Right renal pelvis (tissue), 4 donors: ENCODE measurements at places on chromosomes 3 and 15. TPM values are rescaled to one million over a fixed set of nuclear protein-coding genes. Genes with fewer than 3 reads are reported as not detected.

GOLGA8G gene
- not detected for polyA plus RNA-seq

ANKUB1 gene
- polyA plus RNA-seq: 0.17 TPM

CCR3 gene
- polyA plus RNA-seq: not detected

PTX3 gene
- polyA plus RNA-seq: 3.9 TPM

RPL39L gene
- polyA plus RNA-seq: 21.3 TPM

TRPC1 gene
- 11.6 TPM for polyA plus RNA-seq

EFHB gene
- 1.8 TPM for polyA plus RNA-seq

TTLL13 gene
- polyA plus RNA-seq: 0.15 TPM

TNK2 gene
- 30.3 TPM for polyA plus RNA-seq

- DNase-seq: no peak
Measured at GRCh38 chr3:88141458-88142083, 8.2 kb upstream of the C3orf38 start.

GRCh38 chr3:185732782-185733181, 92.1 kb downstream of the IGF2BP2 start:
- no peak for DNase-seq

DNA sequence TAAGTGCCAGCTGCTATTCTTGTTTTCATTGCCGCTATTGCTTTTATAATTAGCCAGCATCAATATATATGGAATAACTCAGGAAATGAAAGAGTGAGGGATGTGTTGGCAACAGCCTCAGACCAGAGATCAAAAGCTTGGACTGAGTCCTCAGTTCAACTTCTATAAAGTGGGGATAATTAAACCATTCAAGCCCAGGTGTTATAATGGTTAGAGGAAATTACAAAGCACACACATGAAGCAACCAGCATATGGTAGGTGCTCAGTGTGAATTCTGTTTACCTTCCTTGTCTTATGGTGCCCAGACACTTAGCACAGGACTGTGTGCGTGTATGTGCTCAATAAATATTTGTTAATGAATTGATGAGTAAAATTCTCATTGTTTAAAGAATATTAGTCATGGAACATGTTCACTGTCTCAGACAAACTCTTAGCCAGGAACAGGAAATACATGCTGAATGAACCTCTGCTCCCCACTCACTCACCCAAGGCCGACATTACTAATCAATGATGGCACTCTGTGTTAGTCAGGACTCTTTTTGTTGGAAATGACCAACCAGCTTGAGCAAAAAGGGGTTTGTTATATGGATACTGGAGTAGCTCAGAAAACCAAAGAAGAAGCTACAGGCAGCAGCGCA, 16.7 kb upstream of the CCDC174 start:
- no peak for DNase-seq

GRCh38 chr3:71225951-71226564, 357.5 kb downstream of the FOXP1 start:
- DNase-seq: no peak

- no peak for DNase-seq
Measured at GRCh38 chr3:151009981-151010380, 37.5 kb upstream of the CLRN1 start.

DNA sequence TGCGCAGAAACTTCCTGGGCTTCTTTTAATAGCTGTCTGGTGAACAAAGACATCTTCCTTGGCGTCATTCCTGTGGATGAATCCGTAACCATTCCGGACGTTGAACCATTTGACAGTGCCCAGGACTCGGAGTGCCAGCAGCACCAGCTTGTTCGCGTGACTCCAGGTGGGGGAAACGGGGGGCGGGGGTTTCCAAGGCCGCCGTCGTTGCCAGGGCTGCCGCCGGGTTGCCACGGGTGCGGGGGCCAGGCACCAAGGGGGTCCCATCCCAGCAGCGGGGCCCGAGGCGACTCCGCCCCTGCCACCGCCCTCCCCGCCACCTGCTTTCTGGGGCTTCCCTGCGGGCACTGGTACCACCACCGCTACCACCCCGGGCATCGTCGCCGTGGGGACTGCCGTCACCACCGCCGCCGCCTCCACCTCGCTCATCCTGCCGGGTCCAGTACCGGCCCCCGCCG, 22.8 kb downstream of the RGMA start:
- no peak for DNase-seq

- no peak for DNase-seq
Measured at GRCh38 chr3:123188058-123188457, 13.7 kb upstream of the SEC22A start.

DNA sequence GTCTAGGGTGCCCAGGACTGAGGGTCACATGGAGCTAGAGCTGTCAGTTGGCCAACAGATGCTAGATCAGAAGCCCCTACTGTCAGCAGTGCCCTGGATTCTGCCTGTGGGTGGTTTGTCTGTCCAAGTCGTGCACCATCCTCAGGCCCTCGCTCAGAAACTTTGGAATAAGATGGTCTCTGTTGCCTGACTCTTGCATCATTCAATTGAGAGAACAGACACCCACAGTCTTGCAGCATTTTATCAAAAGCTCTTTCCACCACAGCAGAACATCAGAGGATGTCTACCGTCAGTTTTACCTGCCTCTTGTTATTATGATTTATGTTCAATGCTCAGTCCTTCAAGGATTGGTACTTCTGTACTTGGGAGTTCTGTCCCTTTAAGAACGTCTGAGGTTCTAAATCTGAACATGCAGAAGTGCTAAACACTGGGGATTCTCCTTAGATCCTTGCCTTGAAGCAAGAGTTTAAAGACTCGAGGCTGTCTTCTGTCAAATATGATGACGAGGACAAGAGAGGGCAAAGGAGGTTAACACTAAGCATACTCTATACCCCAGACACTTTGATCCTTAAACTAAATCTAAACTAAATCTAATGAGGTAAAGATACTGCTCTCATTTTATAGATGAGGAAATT, 4.8 kb downstream of the AQP9 start:
- no peak for DNase-seq

DNA sequence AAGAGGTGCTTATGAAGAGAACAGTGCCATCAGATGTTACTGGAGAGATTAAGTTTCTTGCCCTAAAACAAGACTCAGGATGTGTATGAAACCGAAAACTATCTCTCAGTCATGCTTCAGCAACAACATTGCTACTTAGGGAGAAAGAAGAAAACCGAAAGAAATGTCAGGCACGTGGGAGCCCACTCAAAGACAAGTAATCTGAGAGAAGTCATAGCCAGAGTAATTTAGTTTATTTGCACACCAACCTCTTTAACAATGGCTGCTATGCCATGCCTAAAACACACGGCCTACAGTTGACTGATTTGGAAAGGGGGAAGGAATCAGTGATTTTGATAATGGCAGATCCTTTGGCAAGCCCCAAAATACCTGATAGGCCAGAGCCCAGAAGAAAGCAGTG, 162.9 kb downstream of the TIGIT start:
- no peak for DNase-seq

DNA sequence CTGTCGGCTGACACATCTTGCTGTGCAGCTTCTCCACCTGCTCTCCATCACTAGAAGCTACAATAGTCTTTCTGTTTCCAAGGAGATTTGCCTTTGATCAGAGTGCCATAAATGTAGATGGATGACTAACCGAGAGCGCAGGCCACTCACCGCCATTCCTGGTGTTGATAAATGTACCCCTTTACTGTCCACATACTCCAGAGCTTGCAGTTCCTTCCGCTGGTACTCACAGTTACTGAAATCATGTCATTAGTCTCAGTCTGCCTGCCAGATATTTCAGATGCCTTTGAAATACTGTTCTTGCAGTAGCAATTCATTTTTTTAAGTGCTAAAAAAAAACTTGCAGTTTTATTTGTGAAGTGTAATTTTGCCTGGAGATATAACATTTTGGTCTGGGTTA, 72.3 kb downstream of the BLM start:
- DNase-seq: no peak

DNA sequence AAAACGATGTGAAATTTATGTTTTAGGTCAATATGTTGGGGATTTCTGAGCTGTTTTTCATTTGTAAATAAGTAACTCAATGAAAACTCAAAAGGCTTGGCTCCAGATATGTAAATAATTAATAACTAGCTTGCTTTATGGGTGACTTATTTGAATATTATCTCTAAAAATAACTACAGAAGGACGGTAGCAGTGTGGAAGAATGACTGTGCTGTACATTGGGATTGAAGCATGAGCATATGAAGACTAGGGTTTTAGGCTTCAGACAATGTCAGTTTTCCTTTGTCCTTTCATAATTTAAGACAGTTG, 343.9 kb downstream of the GRM7 start:
- no peak for DNase-seq

DNA sequence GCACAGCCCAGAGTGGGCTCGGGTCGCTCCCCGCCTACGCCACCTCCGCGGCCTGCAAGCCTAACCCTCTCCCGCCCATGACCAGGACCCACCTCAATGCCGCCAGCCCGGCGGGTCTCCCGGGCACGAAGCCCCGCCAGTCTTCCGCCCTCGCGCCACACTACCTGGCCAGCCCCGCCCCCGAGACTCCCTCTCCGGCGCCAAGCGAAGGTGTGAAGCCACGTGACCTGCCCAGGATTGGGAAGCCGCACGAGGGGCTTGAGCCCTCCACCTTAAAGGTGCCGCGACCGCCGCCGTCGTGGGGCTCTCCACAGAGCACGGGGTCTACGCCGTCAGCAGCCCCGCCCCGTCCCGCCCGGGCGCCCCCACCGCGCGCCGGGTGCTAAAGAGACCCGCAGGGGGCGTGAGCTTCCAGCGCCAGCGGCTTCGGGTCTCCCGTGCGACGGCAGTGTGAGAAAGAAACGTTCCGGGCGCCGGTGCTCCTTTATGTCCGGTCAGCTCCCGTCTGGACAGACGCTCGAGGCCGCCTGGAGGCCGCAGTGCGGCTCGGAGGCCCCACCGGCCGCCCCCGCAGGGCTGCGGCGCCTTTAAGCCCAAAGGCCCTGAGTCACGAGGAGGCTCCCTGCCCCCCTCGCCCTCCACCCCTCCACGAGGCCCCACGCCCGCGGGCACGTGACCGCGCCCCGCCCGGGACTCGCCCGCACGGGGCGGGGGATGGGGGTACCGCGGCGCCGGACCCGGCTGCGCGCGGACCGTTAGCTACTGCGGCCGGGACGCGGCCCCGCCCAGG, at the start of gene CPEB1:
CPEB1 (minus strand) TSS at position 319 of the 790 bp plus-strand sequence. CDS start 18,904 bp downstream, outside the sequence.
- no peak for DNase-seq

DNA sequence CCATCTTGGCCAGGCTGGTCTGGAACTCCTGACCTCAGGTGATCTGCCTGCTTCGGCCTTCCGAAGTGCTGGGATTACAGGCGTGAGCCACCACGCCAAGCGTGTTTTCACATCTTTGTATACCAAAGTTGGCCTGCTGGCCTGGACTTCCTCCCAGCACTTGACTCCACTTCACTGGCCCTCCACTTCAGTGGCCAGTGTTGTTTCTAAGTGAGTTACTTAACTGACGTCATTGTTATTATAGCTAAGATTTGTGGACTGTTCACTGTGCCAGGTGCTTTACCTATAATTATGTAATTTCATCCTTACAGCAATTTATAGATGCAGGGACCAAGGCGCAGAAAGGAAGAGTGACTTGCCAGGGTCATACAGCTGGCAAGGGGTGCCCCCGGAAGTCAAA, 52.0 kb downstream of the HRH1 start:
- DNase-seq: no peak

DNA sequence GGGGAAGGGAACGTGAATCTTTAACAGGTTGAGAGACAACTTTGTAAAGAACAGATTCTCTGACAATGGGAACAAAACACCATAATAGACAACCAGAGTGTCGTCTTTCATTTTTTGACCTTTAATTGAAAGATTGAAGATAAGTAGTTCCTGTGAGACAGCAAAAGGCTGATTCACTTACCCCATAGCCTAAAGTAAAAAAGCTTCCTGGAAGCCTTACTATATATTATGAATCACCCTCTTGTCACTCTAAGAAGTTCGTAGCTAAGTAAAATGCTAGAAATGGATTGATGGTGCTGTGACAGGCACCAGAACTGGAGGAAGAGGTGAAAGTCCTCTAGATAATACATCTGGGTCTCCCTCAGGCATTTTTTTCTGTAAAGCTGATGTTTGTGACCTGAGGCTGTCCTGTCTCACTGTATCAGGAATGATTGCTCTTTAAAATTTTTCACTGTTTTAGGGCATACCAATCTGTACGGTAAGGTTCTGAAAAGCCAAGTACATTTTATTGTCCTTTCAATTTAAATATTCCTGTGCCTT, 824.6 kb upstream of the SEMA6D start:
- no peak for DNase-seq

DNA sequence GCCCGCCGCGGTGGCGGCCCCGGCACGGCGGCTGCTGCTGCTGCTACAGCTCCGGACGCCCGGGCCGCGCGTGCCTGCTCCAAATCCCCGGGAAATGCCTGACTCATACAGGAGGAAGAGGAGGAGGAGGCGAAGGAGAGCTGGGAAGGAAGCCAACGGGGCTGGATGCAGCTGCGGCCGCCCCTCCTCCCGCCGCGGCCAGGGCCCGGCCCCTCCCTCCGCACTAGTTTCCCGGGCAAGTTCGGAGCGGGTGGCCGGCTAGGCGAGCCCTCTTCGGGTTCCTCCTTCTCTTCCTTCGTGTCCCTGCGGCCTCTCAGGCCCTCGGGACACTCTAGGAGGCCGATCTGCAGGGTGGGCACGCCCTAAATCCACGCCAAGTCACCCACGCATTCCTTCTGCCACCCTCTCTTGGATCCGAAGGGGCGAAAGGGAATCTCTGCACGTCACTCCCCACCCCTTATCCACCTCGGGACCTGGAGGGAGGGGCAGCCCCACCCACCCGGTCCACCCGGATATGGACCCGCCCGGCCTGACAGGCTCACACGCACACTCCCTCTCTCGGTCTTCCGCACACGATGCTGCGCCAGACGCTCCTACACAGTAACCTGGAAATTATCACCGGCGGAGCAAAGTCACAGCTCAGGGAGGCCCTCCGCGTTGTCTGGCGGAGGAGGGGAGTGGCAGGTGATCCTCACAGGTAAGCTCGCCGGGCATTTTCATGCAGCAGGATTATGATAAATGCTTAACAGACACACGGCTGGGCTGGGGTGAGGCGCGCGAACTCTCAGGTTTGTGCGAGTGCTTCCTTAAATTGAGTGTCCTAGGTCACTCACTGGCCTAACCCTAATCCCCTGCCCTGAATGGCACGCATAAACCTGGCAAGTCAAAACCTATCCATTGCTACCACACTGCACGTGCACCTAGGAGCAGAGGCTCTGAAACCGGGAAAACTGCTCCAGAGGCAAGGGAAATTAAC, at the start of the genes OSBPL10 and ZNF860:
OSBPL10 (minus strand) TSS at position 57 of the 976 bp plus-strand sequence. CDS start 83 bp downstream, outside the sequence.
ZNF860 (plus strand) TSS at position 545 of the 976 bp plus-strand sequence. CDS start 7,330 bp downstream, outside the sequence.
- peak; percentile 73 for DNase-seq

- DNase-seq: no peak
Measured at GRCh38 chr3:195570912-195571311, 12.8 kb downstream of the APOD start.

DNA sequence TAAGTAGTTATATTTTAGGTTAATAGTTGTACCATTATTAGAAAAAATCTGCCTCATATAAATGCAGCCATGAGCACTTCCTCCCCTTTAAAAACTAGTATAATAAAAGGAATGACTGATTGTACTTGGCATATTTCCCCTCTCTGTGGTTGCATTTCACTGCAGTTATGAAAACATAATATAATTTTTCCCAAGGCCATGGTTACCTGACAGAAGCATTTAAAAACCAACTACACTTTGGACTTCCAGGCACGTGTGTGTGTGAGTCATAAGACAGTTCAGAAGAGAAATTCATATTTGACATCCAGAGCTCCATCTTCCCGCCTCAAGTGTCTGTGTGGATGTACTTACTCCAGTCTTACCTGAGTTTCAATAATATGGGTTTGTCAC, 828.2 kb upstream of the CFAP20DC start:
- DNase-seq: no peak

- no peak for DNase-seq
Measured at GRCh38 chr3:48595526-48596121, 495 bp upstream of the COL7A1 start.
